ENCODE measurements at places on chromosomes 1 and 21.

DNA sequence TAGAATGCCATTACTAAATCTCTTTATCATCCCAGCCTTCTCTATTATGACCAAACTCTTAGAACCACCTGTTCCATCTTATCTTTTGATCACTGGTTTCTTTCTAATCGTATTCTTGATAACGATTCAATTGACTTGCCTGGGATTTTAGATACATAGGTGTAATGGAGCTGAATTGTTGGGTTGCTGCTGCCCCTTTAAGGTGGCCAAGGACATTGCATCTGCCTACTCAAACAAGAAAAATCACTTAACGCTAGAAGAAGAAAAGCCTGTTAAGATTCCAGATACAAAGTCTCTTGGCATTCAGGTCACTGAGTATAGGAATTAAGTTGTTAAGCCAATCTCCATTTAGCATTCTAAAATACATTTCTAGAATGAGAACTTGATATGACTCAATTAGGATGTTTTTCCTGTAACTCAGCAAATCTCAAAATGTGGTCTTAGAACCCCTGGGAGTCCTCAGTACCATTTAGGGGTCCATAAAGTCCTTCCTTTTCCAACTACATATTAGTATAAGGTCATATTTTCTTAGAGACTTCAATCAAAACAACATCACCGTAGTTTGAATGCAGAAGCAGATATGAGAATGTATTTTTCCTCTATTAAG lies 12.4 kb downstream of the NEXN start:
- DNase-seq: no peak

GRCh38 chr1:201221201-201221846 lies 30.7 kb downstream of the IGFN1 start:
- no peak for DNase-seq

DNA sequence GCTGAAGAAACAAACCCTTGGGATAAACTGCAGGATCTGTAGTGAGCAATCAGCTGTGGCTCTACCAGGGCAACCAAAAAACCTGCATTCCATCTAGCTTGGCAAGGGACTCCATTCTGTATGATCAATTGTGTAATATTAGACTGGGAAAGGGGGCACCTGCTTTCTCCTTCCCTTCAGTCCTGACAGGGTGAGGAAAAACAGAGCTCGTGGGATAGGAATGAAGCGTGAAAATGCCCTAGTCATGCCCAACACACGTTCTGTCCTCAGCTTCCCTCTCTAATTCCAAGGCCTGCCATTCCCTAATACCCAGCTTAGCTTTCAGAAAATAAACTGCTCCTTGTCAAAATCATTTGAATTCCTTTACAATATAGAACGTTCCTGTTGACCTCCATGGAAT lies 442.3 kb downstream of the PLPP3 start:
- DNase-seq: no peak

GRCh38 chr1:19752083-19752696 lies 47.5 kb downstream of the TMCO4 start:
- DNase-seq: no peak

DNA sequence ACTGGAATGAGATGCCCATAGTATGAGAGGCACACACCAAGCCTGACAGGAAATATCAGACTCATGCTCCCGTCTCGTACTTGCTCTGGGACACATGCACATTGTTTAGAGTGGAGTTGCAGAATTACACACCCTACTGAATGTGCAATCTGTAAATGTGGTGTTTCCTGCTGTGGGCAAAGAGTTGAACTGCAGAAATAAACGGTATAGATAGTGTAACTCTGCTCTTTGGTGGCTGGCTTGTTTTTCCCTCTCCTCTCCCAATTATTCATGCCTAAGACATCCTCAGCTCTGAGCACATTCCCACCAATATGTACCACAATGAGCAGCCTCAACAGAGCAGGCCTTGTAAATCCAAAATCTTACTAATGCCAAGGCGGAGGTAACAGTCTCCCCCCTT lies 90.1 kb upstream of the DIRAS3 start:
- DNase-seq: no peak

DNA sequence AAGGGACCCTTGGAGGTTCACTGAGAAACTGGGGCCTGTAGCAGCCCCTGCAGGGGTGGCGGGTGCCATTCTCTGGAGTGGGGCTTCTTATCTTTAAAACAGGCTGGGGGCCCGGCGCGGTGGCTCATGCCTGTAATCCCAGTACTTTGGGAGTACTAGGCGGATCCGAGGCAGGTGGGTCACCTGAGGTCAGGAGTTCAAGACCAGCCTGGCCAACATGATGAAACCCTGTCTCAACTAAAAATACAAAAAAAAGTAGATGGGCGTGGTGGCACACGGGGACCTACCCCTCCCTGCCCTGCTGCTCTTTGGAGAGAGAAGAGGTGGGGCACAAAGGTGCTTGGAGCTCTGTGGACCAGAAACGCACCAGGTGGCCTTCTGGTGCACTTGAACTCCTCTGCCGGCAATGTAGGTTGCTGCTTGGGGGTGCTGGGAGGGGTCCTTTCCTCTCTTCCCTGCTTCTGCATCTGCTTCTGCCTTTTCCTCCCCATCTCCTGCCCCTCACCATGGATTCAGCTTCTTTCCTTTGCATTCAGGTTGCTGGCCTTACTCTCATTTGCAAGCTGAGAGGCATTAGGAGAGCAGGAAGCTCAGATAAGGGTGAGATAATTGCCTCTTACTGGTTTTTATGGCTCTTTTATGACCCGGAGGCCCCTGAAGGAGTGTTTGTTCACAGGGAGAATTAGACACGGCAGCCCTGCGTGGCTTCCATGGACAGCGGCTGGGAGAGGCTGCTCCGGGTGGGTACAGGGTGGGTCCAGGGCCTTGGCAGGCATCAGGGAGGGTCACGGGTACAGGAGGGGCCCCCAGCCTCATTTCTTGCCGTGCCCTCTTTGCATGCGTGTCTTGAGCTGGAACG lies 57.4 kb downstream of the ARHGEF10L start:
- no peak for DNase-seq

DNA sequence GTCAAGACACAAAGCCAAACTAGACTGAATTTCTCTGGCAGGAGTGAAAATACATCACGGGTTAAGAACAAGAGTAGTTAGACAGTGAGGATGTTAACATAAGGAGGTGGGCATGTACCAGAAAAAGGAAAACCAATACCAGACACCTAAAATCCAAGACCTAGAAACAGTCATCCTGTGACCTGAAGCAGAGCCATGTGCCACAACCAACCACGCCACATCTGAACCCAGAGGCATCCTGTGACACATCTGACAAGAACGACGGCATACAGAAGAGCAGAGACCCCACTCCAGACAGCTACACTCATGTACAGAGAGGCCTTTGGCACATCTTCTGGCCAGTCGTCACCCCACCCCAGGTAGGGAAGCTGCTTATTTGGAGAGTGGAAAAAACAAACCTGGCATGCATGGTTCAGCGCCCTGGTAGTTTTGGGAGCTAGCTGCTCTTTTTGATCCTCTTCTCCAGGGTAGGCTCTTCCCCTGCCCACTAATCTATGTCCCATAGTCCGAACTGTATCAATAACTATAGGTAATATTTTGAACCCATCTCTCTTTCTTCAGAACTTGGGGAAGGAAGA lies 72.1 kb downstream of the SLC45A1 start:
- DNase-seq: no peak

DNA sequence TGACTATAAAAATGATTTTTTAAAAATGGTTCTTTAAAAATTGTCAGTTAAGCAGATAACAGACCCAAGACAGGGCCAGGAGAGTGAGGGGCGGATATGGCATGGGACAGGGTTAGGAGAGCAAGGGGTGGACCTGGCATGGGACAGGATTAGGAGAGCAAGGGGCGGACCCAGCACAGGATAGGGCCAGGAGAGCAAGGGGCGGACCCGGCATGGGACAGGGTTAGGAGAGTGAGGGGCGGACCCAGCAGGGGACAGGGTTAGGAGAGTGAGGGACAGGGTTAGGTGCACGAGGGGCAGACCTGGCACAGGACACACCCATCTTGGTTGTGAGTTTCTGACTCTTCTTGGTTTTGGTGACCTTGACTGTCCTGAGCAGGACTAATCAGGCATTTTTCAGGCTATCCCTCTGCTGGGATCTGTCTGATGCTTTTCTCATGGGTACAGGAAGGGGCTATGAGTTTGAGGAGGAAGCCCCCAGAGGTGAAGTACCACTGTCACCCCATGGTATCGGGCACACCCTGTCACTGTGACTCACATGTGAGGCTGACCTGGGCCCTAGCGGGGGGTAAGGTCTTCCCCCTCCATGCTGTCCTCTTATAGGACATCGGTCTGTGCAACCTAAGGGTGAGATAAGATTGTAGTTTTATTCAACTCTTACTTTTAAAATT lies 159.0 kb upstream of the COL6A1 start:
- DNase-seq: no peak

GRCh38 chr1:15916417-15916816 lies 59.5 kb downstream of the ZBTB17 start:
- DNase-seq: no peak

- no peak for DNase-seq
Measured at GRCh38 chr1:101079341-101079740, 53.8 kb upstream of the DPH5 start.

GRCh38 chr1:155913969-155914757 lies 3.0 kb upstream of the RIT1 start:
- no peak for DNase-seq

- peak; percentile 45 for DNase-seq
Measured at GRCh38 chr1:87151500-87152421, 176.9 kb upstream of the LMO4 start.

GRCh38 chr1:234396871-234397270 lies 23.6 kb downstream of the COA6 start:
- DNase-seq: no peak

GRCh38 chr1:17028662-17029188 lies 17.0 kb upstream of the ATP13A2 start:
- DNase-seq: no peak

- no peak for DNase-seq
Measured at GRCh38 chr1:72288886-72289285, 6.5 kb upstream of the NEGR1 start.
